AG04450 (cell line): ENCODE measurements at places on chromosomes 6 and 20. TPM values are rescaled to one million over a fixed set of nuclear protein-coding genes. Genes with fewer than 3 reads are reported as not detected.

ENPP5 gene
- not detected in 2 replicates for polyA plus RNA-seq

GRCh38 chr6:136520517-136520916, 29.7 kb downstream of the MAP7 start:
- no peak for DNase-seq

DNA sequence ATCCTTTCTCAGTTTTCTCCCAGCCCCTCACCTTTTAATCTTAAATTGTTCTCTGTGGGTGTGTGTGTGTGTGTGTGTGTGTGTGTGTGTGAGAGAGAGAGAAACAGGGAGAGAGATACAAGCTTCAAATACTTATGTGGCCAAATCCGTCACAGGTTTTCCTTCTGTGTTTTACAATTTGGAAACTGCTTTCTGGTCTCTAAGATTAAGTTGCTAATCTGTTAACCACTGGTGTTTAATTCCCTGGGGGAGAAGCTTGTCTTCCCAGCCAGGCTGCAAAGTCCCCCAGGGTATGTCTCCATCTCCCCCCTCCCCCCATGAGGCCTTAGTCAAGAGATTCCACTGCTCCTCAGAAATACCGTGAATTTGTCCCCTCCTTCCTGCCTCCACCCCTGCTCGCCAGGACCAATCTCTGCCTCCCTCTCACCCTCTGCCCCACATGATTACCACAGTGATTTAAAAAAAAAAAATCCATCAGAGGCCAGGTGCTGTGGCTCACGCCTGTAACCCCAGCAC, 49.0 kb downstream of the RIPOR3 start:
- no peak for DNase-seq

DNA sequence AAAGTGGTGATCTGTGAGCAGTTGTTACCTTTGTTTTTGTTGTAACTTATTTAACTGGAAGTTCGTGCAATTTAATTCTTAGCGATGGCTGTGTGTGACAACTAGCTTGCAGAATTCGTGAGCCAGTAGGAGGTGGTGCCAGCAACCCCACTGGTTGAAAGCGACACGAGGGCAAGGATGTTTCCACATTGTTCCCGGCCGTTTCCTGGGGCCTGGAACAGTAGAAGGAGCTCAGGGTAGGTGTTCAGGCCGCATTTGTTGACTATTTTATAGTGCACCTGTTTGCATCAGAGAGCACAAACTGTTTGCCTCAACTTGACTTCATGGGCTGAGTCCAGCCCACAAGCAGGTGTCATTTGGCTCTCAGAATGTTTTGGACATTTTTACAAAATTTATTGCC, 112.1 kb upstream of the PTPN1 start:
- DNase-seq, result no peak

GRCh38 chr6:54085541-54085940, 25.7 kb upstream of the MLIP start:
- peak; percentile 70 for DNase-seq

GRCh38 chr6:32895006-32895345, 41.0 kb downstream of the PSMB9 start:
- DNase-seq, result no peak

MDN1 gene
- 14.6 and 15.8 TPM in 2 replicates for polyA plus RNA-seq

RWDD1 gene
- 43.0 and 56.9 TPM in 2 replicates for polyA plus RNA-seq

DNA sequence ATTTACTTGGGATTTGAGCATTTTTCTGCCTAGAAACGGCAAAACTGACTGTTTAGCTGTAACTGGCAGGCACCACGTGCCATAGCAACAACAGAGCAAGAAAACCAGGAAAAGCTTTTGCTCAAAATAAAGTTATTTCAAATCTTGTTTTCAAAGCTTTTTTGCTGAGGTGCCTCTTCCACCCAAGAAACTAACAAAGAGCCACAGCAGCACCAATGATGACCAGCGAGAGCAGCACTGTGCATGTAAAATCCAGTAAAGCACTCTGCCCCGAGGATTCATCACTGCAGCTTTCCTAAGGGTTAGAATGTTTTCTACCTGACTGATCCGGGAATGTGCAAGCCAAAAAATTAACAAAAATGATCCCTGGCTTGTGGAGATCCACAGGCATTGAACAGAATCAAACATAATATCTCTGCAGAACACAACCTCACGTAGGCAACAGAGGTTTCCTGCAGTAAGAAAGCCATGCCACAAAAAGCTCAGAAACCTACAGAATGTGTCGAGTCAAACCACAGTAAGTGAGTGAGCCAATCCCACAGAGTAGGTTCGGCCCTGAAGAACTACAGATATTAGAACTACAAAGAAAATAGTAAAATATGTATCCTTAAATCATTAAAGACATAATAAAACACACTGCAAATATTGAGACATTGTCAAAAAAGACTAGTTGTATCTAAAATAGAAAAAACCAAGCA, 7.4 kb upstream of the ULBP3 start:
- DNase-seq, result no peak

DNA sequence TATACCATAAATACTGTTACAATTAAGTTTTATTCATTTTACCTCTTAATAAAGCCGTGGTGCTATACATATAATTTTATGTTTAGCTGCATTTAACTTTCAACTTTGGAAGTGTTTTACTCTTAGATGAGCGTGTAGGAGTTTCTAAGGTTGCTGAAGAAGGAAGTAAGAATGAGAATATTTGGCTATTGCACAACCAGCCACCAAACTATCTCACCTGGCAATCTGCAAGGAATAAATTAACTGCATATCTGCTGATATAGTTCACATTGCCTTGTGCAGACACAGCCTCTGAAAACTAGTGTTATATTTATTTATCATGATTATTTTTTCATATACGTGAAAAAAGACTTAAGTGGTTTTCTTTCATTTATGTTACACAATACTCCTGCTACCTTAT, 230.4 kb downstream of the PLCB1 start:
- no peak for DNase-seq

KHDRBS2 gene
- polyA plus RNA-seq, result not detected in 2 replicates

SLC22A23 gene
- polyA plus RNA-seq, result 0.12 TPM in 1 of 2 replicates, not detected in the other

SLC32A1 gene
- not detected in 2 replicates for polyA plus RNA-seq

GRCh38 chr6:150004783-150005717, 20.3 kb downstream of the RAET1L start:
- peak; percentile 67 for DNase-seq

DNA sequence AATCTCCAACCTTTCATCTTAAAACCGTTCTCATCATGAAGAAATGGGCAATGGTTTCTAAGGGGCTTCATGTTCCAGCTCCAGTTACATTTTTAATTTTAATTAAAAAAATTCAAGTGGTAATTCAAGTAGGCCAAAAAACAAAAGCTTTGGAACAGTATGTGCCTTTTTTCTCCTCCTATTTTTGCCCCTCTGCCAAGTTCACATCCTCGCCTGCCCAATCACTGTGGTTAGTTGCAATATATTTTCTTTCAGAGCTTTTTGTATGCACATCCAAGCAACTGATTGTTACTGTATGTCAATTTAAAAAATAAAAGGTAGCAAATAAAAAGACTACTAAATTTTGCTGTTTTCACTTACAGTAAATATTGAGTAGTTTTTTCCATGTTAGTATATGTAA, 99.8 kb upstream of the B3GAT2 start:
- DNase-seq, result no peak

PSMB9 gene
- 34.8 and 38.4 TPM in 2 replicates for polyA plus RNA-seq

ZNF343 gene
- 10.8 and 11.4 TPM in 2 replicates for polyA plus RNA-seq

SUMO4 gene
- 0.17 TPM in 1 of 2 replicates, not detected in the other for polyA plus RNA-seq

SPTLC3 gene
- polyA plus RNA-seq, result 2.7 and 2.8 TPM in 2 replicates

GRCh38 chr6:111607279-111607678, 1.6 kb upstream of the TRAF3IP2 start:
- no peak for DNase-seq
